ENCODE measurements at places on chromosomes 2 and 18. TPM values are rescaled to one million over a fixed set of nuclear protein-coding genes. Genes with fewer than 3 reads are reported as not detected.

GRCh38 chr2:210860276-210860675 is 303.9 kb downstream of the CPS1 start:
- H3K27ac ChIP-seq, result no peak overlapping the region
- no peak for DNase-seq
- no peak overlapping the region for H3K4me3 ChIP-seq
- H3K4me1 ChIP-seq, result no peaks in the 10 kb centered on the region
- no peaks in the 10 kb centered on the region for H3K27me3 ChIP-seq

DNA sequence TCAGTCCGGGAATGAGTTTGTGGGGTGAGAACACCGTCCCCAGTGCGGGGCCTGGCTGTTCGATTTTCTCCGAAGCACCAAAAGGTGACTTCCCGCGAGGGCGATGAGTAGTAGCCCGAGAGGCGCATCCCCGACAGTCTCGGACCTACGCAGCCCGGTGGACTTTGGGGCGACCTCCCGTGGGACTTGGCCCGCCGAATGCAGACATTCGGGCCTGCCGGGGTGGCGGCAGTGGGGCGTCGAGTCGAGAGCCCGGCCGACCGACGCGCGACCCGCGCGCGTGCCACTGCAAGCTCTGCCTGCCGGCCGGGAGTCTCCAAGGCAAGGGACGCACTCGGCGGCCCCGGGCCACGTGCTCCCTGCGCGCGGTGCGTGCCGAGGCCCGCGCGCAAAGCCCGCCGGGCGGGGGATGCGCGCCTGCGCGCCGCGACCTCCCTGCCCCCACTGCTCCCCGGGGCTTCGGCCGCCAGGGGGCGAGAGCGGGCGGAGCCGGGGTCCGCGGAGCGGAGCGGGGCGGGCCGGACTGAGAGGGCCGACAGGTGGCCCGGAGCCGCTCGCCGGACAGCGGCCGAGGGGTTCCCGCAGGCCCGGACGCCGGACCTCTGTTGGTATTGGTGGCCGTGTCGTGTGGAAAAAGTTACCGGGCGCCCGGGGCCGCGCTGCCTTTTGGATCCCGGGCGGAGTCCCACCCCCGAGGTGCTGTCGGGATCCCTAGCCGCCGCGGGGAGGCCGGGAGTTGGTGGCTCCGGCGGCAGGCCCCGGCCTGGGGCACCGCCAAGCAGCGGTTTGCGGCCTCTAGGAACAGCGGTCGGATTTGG is 1.9 kb downstream of the PTMA start:
- H3K4me3 ChIP-seq, result peak overlapping the region; percentile 99
- peak; percentile 89 for DNase-seq
- peak overlapping the region; percentile 100 for H3K27ac ChIP-seq
- peaks cover 40% of the 10 kb centered on the region for H3K4me1 ChIP-seq
- peaks cover 32% of the 10 kb centered on the region for H3K36me3 ChIP-seq
- H3K27me3 ChIP-seq, result no peaks in the 10 kb centered on the region

The VWA3B gene
- 7.9 TPM for total RNA-seq

- DNase-seq, result no peak
- no peaks in the 10 kb centered on the region for H3K36me3 ChIP-seq
- H3K27ac ChIP-seq, result no peak overlapping the region
- H3K4me3 ChIP-seq, result no peak overlapping the region
- H3K4me1 ChIP-seq, result peaks cover 21% of the 10 kb centered on the region
- no peaks in the 10 kb centered on the region for H3K27me3 ChIP-seq
These were observed 37.7 kb downstream of the STON1 start for GRCh38 chr2:48567671-48568070.

DNA sequence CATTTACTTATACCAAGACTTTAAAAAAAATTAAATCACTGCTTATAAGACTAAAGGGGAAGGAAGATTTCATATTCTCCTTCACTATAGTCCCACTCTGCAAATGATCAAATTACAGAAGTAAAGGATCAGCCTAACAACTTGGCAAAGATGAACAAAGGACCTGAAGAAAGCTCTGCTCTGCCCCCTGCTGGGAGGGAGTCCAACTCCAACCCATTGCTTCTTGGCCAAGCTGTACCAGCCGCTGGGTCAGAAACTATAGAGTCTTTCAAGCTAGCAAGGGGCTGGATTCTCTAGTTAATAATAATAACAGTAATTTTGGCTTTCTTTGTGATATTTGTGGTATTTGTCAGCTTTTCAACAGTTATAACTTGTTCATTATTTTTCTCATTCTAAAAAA is 927.0 kb upstream of the CRIM1 start:
- H3K27ac ChIP-seq, result no peak overlapping the region
- H3K4me3 ChIP-seq, result no peak overlapping the region
- DNase-seq, result peak; percentile 42

DNA sequence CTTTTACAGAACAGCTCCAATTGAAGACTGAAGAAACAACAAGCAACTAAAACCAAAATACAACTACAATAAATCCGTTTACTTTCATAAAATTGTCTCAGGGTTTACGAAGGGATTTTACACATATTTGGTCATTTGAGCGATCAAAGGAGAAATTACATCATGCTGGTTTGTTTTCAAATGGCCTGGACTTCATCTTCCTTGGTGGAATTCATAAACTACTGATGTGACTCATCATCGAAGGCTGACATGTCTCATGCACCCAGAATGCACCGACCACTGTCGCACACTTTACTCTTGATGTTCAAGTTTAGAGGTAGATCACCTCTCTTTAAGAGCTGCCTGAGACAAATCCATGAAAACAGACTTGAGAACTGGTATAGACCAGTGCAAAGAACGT is 25.6 kb upstream of the PMAIP1 start:
- no peak overlapping the region for H3K4me3 ChIP-seq
- no peaks in the 10 kb centered on the region for H3K36me3 ChIP-seq
- no peaks in the 10 kb centered on the region for H3K27me3 ChIP-seq
- DNase-seq, result no peak
- H3K27ac ChIP-seq, result no peak overlapping the region
- no peaks in the 10 kb centered on the region for H3K4me1 ChIP-seq

DNA sequence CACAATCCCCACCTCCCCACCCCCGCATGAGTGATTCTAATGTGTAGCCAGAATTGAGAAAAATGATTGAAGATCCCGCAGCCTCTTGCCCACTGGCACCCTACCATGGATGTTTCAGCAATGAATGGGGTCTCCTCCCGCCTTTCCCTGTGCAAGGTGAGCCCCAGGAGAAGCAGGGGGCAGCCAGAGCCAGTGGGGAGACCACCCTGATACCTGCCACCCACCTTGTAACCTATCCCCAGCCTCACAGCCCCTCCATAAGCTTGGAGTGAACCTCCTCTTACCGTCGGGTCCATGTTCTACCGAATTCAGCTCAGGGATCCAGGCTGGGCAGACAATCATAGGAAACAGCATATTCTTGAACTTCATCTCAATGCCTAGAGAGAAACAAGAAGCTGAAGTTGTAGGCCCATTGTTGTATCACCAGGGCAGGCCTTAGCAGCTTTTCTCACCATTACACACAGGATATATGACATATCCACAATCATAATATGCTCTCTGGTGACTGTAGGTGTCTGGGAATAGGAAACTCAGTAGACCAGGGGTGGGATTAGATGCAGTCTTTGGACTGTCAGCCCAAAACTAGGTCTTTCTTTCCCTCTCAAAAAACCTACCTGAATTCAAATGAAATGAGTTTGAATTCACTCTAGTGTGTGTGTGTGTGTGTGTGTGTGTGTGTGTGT is 30.9 kb downstream of the XDH start:
- H3K4me1 ChIP-seq, result no peaks in the 10 kb centered on the region
- no peaks in the 10 kb centered on the region for H3K36me3 ChIP-seq
- no peak for DNase-seq
- no peak overlapping the region for H3K4me3 ChIP-seq

- no peaks in the 10 kb centered on the region for H3K27me3 ChIP-seq
These were observed 22.4 kb downstream of the MAL start for GRCh38 chr2:95047629-95048510.

DNA sequence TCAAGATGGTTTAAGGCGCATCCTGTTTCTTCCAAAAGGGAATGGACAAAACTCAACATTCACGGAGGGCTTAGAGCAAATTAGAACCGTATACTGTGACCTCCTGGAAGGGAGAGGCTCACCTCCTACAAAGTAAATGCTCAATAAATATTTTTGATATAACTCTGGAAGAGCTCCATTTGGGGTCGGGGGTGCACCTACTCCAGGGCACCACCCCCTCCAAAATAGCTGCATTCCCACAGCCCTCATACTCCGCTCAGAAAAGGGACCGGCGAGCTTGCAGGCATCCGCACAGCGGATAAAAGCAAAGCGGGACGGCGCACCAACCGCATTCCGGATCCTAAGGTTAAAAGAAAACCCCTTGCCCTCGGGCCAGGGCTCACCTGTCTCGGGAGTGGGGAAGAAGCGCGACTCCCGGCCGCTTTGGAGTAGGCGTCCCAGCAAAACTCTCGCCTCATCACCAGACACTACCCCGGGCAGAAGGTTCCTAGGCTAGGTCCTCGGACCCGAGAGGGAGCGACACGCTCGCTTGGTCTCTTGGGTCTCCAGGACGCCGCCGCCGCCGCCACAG is 378 bp downstream of the WDPCP start:
- H3K27me3 ChIP-seq, result no peaks in the 10 kb centered on the region
- peak overlapping the region; percentile 82 for H3K27ac ChIP-seq
- peak overlapping the region; percentile 94 for H3K4me3 ChIP-seq

The ERFE gene
- total RNA-seq, result not detected

DNA sequence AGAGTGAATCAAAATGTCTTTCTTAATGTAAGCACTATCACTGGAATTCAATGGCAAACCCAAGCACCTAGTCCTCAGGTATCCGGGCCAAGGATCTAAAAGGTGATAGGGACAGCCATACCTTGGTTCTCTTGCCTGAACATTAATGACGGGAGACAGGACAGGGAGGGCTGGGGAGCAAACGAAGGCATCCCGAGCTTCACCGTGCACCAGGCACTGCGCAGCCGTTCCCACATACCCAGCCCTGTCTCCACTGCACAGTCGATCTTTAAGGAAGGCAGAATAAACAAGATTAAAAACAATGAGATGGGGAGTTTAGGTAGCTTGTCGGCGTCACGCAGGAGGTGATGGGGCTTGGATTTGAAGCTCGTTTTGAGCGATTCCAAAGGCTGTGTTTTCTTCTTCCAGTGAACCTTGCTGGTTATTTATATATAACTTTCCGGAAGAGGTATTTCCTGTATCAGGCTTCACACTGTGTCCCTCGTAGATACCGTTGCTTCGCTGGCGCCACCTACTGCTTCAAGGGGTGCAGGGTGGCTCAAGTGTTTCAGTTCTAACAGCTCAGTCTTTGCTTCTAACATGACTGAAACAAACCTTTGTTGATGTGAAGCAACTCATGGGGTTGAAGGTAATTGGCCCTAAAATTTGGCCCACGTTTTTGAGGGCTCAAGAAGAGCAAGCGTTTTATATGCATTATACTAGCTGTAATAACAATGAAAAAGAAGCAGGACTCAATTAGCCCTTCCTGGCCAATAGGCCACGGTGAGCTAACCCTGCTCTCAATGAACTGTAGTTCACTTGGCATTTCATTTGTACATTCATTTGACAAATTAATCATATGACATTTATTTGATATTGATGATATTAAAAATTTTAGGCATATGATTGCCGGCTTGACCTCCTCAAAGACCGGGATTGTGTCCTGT is 77.4 kb downstream of the DCDC2C start:
- H3K27ac ChIP-seq, result no peak overlapping the region
- no peaks in the 10 kb centered on the region for H3K4me1 ChIP-seq
- peak; percentile 65 for DNase-seq
- no peak overlapping the region for H3K4me3 ChIP-seq

The CD28 gene
- total RNA-seq, result 2.2 TPM

- H3K27ac ChIP-seq, result no peak overlapping the region
- H3K36me3 ChIP-seq, result no peaks in the 10 kb centered on the region
- no peak for DNase-seq
- H3K4me3 ChIP-seq, result no peak overlapping the region
These were observed 2109.8 kb upstream of the CELF4 start for GRCh38 chr18:39675368-39675767.

DNA sequence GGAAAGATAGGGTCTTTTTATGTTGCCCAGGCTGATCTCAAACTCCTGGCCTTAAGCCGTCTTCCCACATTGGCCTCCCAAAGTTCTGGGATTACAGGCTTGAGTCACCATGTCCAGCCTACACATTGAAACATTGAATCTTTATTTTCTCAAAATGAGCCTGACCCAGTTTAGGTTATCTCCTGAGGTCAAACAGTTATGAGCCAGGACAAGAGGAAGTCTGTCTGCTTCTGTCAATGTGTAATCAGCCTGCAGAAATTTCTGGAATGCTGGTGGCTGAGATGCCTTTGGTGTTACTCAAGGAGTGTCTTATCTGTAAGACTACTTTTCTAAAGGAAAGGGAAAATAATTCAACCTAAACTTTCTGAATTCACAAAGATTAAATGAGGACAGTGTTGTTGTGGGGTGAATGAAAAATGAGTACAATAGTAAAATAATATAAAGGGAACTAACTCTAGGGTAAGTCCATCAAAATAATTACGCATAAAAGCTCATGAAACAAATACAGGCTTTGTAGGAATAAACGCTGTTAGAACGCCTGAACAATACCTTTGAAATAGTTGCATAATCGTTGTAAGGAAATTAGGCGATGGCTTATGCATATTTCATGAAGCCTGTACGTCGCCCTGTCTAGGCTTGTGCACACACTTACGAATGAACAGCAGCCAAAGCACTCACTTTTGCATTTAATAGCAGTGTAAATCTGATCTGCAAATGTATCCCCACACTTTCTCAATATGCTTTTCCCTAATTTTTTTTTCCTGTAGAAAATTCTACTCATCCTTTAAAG is 260.8 kb downstream of the RDH14 start:
- peaks cover 12% of the 10 kb centered on the region for H3K4me1 ChIP-seq
- H3K36me3 ChIP-seq, result no peaks in the 10 kb centered on the region
- DNase-seq, result no peak
- no peaks in the 10 kb centered on the region for H3K27me3 ChIP-seq
- H3K27ac ChIP-seq, result peak overlapping the region; percentile 53

DNA sequence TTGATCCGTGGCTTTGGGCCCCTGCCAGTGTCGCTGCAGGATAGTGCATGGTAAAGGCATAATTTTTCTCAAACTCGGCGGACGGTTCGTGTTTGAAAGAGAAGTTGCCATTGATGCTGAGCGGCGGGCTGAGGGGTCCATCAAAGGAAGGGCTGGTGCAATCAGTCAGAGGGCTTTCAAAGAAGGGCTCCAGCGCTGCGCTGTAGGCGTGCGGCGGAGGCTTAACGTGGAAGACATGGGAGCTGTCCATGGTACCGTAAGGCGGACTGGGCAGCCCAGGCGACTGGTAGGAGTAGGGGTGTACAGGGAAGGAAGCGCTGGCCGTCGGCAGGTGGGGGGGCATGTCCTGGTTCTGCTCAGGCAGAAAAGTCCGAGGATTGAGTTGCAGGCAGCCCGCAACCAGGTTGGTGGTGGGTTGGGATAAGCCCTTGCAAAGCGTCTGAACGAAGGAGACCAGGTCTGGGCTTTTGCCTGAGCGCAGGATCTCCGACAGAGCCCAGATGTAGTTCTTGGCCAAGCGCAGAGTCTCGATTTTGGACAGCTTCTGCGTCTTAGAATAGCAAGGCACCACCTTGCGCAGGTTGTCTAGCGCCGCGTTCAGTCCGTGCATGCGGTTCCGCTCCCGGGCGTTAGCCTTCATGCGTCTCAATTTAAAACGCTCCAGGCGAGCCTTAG is 2.3 kb downstream of the NEUROD1 start:
- H3K4me3 ChIP-seq, result no peak overlapping the region
- H3K36me3 ChIP-seq, result no peaks in the 10 kb centered on the region
- peak; percentile 69 for DNase-seq
- H3K27me3 ChIP-seq, result peaks cover 72% of the 10 kb centered on the region
